ENCODE measurements at places on chromosomes 4 and X.

DNA sequence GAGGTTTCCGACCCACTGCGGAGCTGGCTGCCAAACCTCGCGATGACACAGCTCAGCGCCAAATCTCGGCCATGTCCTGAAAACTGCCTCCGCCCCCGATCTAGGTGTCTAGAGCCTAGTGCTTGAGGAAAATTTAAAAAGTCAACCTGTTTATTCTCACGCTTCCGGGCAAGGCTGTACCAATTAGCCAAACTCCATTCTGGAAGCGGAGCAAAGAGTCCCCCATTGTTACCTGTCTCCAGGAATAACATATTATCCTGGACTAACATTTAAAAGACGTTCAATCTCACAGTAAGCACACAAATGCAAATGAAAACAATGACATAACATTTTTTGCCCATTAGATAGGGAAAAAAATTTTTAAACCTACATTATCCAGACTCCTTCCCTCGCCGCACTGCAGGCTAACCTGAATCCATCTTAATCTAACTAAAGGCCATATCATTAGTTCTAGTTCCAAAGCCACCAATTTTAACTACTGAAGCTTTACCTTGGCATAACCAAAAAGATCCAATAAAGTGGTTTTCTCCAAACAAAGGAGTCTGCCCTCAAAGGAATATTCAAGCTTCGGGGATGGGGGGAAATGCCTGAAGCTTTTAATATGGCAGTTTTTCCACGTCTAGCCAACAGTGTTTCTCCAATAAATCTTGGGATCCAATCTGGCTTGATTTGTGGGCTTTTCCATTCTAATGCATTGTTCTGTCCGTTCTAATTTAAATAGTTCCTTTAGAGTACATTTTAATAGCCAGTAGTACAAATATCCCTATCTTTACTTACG, 1.9 kb downstream of the HUWE1 start:
- no peak for DNase-seq

GRCh38 chr4:20520901-20521300, 179.4 kb upstream of the PACRGL start:
- DNase-seq: no peak

DNA sequence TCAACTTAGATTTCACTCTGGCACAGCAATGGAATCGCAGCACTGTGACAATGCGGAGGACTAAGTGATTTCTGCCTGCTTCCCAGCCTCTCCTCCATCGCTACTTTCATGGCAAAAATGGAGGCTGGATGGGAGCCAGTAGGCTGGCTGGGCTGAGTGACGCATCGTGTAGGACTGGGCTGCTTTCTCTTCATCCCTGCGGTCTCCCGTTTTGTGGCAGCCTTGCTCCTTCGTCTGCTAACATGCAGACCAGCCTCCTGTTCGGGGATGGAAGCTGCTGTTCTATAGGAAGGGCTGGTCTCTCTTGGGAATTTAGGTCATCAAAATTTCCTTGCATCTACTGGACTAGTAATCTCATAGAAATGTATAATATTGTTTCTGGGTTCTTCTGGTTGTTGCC, 15.8 kb upstream of the RGS12 start:
- no peak for DNase-seq

- no peak for DNase-seq
Measured at GRCh38 chr4:41795796-41796385, 47.4 kb upstream of the PHOX2B start.

DNA sequence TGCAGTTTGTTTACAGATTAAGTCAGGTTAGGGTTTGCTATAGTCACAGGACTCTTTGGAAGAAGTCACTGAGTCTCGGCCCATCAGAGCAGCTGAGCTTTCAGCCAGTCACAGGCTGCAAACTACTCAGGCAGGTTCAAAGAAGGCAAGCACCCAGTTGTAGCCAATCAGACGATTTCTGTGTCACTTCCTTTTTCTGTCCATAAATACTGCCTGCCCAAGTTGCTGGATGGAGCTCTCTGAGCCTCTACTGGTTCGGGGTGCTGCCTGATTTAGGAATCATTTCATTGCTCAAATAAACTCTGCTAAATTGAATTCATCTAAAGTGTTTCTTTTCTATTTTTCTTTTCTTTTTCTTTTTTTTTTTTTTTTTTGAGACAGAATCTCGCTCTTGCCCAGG, 7.3 kb upstream of the SH3BP2 start:
- no peak for DNase-seq

DNA sequence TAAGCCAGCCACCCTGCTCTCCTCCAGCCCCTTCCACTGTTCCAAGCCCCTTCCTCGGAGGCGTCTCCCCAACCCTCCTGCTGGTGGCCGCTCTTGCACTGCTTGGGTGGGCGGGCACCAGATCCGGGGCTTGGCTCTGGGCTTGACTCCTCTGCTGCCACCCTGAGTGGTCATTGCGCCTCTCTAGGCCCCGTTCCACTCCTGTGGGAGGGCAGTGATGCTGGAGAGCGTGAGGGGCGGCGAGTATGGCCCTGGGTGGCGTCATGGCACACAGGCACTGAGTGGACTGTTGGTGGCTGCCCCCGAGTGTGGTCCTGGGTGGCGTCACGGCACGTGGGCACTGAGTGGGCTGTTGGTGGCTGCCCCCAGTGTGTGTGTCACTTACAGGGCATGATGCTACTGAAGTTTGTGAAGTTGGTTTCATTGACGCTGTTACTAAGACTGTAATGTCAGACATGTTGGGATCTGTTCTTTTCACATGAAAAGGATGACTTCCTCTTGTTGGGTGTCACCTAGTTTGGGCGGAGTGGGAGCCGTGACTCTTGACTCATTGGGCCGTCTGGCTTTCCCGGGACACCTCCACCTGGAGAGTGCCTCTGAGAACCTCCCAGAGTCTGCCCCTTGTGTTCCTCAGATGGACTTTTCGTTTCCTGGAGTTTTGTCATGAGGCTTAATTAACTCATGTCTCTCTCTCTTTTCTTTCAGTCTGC, 55.9 kb upstream of the HGFAC start:
- no peak for DNase-seq

DNA sequence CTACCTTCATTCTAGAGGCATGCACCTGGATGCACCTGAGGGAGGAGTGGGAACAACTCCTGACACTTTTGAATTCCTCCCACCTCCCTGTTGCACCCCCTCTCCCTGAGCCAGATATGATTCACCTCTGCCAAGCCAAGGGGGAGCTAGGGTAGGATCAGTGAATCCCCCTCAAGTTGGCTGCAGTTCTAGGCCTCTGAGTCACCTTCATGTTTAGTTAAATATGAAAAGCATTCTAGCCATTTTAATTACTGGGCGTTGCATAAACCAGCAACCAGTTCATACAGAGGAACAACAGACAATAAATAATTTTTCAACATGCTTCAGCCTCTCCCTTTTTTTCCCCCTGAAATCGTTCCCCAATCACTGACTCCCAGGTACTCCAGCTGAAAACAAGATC, 1440.2 kb downstream of the ADGRL3 start:
- DNase-seq: no peak

- no peak for DNase-seq
Measured at GRCh38 chr4:53040459-53040815, 178.3 kb downstream of the RASL11B start.

DNA sequence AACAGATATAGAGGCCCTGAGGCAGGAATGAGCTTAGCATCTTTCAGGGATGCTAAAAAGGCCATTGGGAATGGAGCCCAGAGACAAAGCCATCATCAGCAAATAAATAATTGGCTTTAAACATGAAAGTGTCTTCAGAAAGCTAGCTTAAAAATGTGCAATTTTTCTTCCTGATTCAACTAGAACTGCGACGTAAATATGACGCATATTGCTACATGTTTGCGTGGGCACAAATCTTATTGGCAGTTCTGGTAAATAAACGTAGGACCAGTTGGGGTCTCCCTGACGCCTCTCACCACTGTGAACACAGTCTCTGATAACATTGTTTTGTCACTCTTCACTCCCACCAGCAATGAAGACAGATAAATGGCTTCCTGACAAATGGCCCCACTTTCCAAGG, 97.3 kb upstream of the SRD5A3 start:
- no peak for DNase-seq

DNA sequence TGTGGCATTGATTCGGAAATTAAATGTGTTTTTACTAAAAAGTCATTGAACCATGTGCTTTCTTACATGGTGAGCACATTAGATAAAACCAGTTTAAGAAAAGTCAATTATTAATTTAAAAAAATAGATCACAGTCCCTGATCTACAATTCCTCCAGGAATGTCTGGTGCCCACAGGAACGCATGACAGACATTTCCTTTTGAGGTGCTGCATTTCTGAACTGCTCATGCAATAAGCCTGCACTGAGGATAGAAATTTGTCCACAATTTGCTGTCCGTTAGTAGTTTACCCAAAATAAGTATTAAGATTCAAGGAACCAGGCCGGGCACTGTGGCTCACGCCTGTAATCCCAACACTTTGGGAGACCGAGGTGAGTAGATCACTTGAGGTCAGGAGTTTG, 8.2 kb upstream of the ADAMTS3 start:
- DNase-seq: no peak

- no peak for DNase-seq
Measured at GRCh38 chrX:9816084-9816700, 30.0 kb downstream of the SHROOM2 start.

GRCh38 chrX:68180579-68180978, 252.7 kb downstream of the OPHN1 start:
- no peak for DNase-seq

Measured in stimulated activated CD4-positive, alpha-beta T cell treated with anti-CD3 and anti-CD28 coated beads, Interleukin-12 subunit alpha, Interleukin-12 subunit beta, amount 100 ng/mL, for 24 hours (primary cell).